ENCODE measurements at places on chromosomes 4 and X.
A peak's percentile ranks its signal among the peaks of the same experiment; 100 is the strongest.

DNA sequence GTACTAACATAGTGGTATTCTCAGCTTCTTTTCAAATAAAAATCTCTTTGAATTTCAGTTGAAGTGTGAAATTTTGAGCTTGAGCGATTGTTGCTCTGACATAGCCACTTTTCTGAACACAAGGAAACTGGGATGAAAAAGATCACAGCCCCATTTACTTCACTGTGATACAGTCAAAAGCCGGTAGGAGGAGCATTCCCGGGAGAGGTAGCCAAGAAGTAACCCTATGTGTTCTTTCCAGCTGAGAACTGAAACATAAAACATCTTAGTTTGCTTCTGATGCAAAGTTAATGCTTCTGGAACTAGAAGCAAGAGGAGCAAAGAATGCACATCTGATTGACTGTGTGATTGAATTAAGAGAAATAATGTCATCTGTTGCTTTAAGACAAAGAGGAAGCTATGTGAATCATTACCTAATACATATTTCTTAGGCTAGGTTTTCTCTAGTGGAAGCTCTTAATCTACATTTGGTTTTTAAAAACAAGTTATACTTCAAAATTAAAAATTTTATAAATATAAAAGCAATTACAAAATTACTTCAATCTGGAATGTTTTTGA is 88.3 kb upstream of the UNC5C start:
- no peak for DNase-seq

GRCh38 chr4:78337244-78338020 is 214.1 kb upstream of the ANXA3 start:
- no peak for DNase-seq

DNA sequence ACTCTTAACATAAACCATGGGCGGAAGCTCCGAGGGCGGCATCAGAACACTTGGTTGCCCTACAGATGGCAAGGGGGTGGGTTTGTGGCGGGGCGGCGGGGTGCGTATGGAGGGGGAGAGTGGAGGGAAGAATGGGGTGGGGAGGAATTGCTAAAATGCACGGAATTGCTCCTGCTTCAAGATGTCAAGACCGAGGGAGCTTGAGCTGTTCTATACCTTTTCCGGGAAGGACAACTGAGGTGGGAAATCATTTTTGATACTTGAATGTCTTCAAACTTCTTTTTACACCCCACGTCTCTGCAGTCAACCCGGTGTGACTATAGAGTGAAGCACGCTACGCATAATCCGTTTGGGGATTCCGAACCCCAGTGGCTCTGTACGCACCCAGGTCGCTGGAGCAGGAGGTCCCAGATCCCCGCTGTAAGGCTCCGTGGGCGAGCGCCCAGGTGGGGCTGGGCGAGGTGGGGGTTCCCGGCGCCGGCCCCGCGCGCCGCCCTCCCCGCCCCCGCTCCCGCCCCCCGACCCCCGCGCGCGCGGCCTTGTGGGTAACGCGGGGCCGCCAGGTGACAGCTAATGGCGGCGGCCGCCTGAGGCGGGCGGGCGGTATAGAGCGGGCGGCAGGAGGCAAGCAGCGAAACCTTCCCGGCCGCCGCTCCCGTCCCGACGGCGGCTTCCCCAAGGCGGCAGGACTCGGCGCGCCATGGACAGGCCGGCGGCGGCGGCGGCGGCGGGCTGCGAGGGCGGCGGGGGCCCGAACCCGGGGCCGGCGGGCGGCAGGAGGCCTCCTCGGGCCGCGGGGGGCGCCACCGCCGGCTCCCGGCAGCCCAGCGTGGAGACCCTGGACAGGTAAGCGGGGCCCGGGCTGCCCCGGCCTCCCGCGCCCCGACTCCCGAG is at the start of gene MTMR1:
MTMR1 (plus strand) TSS at position 566 of the 894 bp plus-strand sequence; CDS start at position 701, 135 bp downstream.
- DNase-seq, result no peak

DNA sequence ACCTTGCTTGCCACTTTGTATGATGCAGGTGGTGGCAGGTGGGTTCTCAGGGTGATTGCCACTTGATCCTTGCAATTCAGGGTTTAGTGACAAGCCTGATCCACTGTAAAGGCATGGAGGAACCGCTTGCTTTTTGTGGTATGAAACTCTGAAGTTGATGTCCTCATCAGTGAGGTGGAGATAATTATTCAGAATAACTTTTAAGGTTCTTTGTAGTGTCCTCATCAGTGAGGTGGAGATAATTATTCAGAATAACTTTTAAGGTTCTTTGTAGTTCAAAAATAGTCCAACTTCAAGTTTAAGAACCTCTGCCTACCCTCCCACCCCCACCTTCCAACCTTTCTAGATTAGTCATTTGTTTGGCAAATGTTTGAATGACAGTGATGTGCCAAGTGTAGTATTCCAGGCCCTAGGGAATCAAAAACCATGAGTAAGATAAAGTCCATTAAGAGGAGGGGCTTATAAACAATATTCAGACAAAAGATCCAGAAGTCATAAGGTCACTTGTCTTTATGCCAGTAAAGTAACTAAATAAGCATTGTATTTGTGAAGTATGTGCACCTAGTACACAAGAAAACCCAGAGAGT is 51.2 kb downstream of the DCUN1D4 start:
- no peak for DNase-seq

DNA sequence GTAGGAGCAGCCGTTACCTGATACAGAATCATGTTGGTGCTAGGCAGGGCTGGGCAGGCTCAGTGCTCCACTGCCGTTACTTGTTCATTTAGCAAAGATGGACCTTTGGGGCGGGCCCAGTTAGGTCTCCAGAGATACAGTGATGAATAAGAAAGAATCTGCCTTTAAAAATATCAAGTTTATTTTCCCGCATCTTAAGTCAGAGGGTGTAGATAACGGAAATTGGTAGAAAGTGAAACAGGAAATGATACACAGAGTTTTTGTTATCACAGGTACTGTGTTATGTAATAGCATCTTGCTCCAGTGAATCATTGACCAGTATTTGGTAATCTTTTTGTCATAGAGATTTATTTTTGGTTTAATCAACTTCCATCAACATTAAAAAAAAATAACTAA is 5.5 kb downstream of the TMEM131L start:
- no peak for DNase-seq

- DNase-seq, result no peak
Observed at GRCh38 chrX:154370300-154371016, 4.0 kb downstream of the FLNA start.

DNA sequence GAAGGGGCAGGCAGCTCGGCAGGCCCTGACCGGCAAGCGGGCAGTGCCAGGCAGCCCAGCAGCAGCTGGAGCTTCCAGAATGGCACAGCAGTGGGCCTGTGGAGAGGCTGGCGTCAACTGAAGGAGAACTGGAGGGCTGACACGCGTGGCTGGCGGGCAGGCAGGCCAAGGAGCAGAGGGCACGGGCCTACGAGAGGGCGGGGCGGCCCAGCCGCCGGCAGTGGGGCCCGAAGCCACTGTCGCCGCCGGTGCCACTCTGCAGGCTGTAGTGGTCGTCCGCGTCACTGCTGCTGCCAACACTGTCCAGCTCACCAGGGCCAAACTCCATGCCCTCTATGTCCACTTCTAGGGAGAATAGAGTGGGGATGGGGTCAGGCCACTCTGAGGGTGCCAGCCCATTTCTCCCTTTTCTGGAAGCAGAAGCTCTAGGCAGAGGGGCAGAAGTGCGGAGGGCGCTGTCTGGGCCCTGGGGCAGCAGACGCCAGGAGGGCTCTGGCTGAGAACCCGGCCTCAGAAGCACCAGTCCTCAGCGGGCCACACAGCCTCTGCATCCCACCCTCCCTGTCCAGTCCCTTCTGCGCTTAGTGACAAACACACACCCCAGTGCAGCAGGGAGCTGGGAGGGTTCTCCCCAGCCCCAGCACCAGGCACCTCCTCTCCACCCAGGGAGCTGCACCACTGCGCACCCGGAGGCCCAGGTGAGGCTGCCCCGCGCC is 8.6 kb upstream of the HAUS3 start:
- DNase-seq, result no peak

DNA sequence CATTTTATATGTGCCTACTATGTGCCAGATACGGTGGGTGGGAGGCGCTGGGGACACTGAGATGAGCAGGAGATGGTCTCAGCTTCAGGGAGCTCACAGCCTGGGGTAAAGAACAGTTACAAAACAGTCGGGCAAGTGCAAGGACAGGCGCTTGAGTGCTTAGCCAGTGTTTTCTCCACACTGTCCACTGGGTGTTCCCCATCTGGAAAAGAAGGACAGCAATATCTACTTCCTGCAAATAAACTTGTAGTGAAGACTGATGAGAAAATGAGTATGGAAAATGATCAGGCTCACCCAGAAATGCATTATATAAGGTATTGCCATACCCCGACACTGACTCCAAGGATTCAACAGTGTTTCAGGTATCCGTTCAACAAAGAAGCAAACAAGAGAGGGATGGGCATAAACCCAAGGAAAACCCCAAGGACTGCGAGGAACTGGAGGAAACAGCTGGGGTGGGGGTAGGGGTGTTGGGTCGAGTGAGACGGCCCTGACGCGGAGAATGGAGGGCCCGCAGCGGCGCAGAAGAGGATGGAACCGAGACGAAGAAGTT is 835 bp downstream of the TMEM185A start:
- DNase-seq, result no peak

DNA sequence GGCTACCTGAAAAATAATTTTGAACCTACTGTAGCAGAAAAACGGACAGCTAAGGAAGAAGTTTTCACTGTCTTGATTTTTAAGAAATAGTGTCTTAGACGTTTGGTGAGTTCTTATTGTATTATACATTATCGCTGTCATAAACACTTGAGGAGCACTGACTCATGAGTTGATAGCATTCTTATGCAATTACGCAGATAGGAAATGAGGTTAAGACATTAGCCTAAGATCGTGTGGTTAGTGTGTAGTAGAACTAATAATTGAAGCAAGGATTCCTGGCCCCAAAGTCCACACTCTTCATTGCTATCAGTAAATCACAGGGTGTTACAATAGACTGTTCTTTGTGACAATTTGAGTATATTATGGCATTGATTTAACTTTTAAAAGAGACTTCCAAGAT is 238.1 kb downstream of the ARAP2 start:
- no peak for DNase-seq

GRCh38 chr4:136458326-136458725 is 1074.0 kb downstream of the PCDH18 start:
- no peak for DNase-seq

GRCh38 chrX:130058652-130059051 is 51.6 kb downstream of the ELF4 start:
- no peak for DNase-seq

GRCh38 chr4:156820931-156821330 is 150.7 kb downstream of the PDGFC start:
- no peak for DNase-seq

- no peak for DNase-seq
Observed at GRCh38 chr4:130338851-130339250, 1242.9 kb downstream of the C4orf33 start.

GRCh38 chr4:7042503-7043283 is 479 bp upstream of the TADA2B start:
- peak; percentile 82 for DNase-seq

- DNase-seq, result no peak
Observed at GRCh38 chr4:40719008-40719623, 30.6 kb upstream of the NSUN7 start.

DNA sequence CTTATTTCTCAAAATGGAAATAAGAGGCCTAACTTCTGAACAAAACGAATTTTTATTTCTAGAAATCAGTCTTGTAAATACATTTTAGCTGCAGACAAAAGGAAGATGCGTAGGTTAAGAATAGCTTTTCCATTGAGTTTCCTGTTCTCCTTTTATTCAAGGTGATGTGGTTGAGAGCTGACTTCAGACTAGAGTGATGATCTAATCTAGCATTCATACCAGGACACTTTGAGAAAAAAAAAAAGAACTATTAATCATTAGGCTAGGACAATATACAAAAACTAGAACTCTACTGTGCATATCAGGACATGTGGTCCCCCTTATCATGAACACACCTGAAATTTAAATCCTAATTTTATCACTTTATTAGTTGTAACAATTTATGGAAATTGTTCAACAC is 884.5 kb upstream of the EPHA5 start:
- no peak for DNase-seq

DNA sequence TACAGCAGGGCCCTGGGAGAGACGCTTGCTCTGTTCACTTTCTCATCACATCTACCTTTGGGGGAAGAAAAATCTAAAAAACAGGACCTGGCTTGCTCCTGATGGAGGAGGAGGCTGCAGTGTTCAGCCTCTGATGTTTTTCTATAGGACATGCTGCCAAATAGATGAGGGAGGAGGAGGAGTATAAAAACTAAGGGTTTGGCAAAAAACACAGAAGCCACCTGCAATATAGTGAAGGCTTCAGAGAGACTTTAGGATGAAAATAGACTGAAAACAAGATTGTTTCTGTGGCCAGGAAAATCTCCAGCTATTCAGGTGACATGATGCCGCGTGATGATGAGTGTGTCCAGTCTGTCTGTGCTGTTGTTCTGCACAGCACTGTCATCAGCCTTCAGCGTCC is 160.6 kb downstream of the PTTG2 start:
- DNase-seq, result no peak

GRCh38 chrX:18961686-18962085 is 22.2 kb downstream of the PHKA2 start:
- no peak for DNase-seq

GRCh38 chrX:147894366-147894963 is 17.3 kb upstream of the FMR1 start:
- DNase-seq, result no peak

GRCh38 chr4:77031544-77031943 is 44.2 kb downstream of the CCNI start:
- DNase-seq, result no peak

DNA sequence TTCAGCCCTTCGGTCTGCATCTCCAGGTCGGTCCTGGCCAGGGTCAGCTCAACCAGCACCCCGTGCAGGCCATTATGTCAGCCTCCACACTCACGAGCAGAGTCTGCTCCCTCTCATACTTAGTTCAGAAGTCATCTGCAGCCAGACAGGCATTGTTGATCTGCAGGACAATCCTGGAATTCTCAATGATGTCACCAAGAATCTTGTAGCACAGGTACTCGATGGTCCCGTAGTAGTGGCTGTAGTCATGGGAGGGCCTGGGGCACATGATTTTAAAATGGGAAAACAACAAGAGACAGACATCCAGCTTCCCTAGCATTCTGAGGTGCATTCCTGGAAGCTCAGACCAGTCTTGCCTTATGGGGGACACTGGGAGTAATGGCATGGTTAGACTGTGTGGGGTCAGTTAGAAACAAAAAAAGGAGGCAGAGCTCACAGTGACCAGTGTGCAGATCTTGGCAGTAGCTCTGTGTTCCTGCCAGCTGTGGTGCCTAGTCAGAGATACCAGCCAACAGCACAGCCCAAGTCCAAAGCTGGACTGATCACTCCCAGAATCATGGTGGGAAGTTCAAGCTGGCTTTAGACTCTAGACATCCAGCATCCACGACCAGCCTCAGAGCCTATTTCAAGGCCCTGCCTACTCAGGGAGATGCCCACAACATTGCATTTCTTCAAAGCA is 31.9 kb downstream of the LRIT3 start:
- DNase-seq, result no peak

DNA sequence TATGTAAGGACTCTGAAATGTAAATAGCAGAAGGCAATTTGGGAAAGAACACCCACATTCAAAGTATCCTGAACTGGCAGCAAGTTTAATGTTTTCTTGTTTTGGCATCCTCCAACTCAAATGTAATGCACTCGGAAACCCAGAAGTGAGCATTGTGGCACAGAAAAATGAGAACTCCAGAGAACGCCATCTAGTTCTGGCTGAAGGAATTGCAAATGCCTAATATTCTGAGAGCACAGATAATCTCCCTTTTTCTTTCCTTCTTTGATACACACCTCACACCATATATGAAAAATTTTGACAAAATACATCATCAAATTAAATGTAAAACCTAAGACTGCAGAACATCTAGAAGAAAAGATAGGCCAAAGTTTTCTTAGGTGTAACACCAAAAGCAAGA is 52.1 kb downstream of the PWWP3B start:
- DNase-seq, result no peak
